ENCODE measurements at places on chromosomes 11 and 22. TPM values are rescaled to one million over a fixed set of nuclear protein-coding genes. Genes with fewer than 3 reads are reported as not detected.

DNA sequence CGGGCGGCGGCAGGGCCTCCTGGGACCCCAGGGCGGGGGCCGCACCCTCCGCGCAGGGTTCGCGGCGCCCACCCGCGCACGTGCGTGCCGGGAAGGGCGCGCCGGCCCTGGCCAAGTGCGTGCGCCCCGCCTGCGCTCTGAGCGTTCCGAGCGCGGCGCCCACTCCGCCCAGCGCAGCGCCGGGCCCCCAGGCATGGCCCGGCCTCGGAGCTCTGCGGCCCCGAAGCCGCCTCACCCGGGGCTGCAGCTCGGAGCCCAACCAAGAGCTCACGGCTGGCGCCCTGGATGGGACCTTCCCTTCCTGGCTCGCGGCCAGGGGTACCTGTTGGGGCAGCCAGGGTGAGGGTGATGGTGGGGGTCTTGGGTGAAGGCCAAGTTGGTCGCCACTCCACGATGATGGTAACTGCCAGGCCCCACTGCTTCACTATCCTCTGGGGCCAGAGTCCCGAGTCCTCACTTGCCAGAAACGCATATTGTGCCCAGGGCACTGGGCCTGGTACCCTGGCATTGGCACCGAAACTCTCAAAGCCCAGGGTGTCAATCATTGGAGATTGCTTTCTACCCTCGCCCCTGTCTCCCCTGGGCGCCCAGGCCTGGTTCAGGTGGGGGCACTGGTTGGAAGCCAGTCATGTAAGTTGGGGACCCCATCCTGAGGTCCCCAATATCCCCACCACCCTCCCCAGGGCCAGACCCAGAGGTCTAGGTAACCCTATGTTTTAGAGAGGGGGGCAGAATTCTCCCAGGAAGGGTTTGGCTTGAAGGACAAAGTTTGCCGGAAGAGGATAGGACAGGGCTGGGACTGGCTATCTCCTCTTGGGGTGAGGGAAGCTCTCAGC lies 882 bp downstream of the ANO1 start:
- no peak overlapping the region for H3K27ac ChIP-seq
- H3K4me3 ChIP-seq, result peak overlapping the region; percentile 19

GGT5 gene
- 66.5 TPM for total RNA-seq

DNA sequence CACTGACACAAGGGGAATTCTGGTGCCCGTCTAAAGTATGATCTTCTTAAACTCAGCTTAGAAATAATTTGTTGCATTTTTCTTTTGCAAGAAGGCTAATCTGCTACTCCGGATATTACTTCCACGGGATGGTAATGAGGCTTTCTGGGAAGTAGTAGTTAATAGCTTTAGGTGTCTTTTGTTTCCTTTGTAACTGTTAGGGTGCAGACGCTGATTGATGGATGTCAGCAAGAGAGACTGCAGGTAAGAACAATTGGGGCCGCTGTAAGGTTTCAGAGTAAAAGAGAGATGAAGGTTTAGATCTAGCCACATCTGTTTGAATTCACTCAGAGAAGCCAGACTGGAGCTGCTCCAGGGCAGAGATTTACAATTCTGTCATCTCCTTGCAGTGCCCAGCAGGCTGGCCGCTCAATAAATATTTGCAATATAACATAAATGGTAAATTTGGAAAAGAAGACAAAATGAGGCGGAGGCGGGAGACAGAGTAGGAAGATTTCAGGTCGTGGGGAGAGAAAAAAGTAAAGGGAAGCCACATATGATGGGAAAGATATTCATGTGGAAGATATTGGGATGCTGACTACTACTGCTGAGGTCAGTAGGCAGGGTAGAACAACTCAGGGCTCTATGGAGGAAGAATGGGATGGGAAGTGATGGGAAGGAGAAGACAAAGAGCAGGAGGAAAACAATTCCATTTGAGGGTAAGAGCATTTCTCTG lies 320.5 kb downstream of the AASDHPPT start:
- no peaks in the 10 kb centered on the region for H3K36me3 ChIP-seq
- H3K4me3 ChIP-seq, result no peak overlapping the region
- no peak for DNase-seq
- no peaks in the 10 kb centered on the region for H3K27me3 ChIP-seq
- no peaks in the 10 kb centered on the region for H3K4me1 ChIP-seq
- no peak overlapping the region for H3K27ac ChIP-seq

DNA sequence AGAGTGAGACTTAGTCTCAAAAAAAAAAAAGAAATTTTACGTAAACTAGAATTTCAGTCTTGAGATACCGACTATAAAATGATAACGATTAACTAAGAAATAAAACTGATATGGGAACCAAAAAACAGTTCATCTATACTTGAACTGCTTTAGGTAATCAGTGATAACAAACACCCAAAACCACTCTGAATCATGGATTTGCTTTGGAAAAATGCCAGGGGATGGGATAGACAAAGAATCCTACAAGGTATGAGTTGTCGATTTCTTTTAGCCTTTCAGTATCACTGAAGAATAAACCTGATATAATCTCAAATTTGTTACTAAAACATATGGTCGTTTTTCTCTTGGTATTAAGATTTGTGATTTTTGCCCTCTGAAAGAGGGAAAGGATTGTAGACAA lies 13.7 kb downstream of the CSTF3 start:
- DNase-seq, result no peak
- H3K27me3 ChIP-seq, result no peaks in the 10 kb centered on the region
- no peak overlapping the region for H3K27ac ChIP-seq
- H3K4me3 ChIP-seq, result no peak overlapping the region
- H3K36me3 ChIP-seq, result peaks cover 2% of the 10 kb centered on the region

GRCh38 chr11:6194065-6194581 lies 4.9 kb upstream of the OR52W1 start:
- no peak overlapping the region for H3K27ac ChIP-seq
- H3K4me3 ChIP-seq, result no peak overlapping the region
- H3K4me1 ChIP-seq, result no peaks in the 10 kb centered on the region
- no peaks in the 10 kb centered on the region for H3K27me3 ChIP-seq

DNA sequence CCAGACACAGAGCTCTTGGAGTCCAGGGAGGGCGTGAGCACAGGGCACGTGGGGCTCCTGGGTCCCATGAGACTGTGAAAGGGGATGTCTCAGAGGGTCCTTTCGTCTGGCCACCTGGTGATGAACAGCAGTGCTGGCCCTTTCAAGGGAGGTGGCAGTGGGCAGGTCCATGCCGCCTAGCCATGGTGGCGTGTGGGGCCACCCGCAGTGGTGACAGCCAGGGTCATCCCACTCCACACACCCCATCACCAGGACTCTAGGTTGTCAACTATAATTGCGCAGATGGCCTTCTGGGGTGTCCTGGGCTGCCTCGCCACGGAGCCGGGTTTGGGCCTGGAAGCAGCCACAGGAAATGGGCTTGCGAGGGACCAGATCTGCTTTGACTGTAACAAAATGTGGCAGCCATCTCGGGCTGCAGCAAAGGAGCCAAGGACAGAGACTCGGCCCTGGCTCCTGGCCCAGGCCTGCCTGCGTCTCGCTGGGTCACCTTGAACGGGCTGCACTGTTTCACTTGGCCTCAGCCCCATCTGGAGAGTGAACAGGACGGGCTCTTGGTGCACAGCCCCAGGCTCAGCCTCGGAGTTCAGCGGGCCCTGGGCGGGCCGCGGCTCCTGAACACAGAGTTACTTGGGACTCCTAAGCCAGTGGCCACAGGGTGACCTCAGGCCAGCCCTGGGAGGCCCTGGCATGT lies 1350.5 kb downstream of the BRD1 start:
- no peak overlapping the region for H3K4me3 ChIP-seq
- no peak overlapping the region for H3K27ac ChIP-seq
- DNase-seq, result peak; percentile 37

DNA sequence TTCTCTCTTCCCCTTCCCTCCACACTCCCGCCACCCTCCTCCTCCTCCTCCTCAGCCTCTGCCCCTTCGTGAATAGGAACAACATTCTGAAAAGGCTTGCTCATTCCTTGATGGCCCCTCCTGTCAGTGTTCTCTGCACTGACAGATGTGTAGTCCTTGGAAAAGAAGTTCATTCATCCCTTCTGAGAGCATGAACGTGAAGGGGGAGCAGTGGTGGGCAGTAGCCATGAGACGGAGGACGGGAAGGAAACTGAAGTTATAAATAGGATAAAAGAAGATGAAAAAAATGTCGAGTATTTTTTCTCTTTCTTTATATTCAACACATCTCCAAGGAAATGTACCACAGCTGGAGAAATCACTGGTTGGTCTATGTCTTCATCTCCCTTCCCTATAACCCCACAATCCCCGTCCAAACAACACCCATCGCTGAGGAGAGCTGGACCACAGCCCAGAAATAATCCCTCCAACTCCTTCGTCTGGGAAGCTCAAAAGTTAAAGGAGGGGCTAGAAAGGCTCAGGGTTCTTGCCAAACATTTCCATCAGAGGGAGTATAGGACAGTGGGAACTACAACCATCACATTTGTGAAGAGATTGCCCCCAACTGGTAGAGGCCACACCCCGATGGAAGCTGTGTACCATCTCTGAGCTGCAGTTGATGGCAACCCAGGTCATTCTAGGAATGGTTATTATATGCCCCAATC lies 33.5 kb downstream of the ETS1 start:
- no peaks in the 10 kb centered on the region for H3K36me3 ChIP-seq
- no peaks in the 10 kb centered on the region for H3K27me3 ChIP-seq
- no peak overlapping the region for H3K27ac ChIP-seq
- no peak for DNase-seq

DNA sequence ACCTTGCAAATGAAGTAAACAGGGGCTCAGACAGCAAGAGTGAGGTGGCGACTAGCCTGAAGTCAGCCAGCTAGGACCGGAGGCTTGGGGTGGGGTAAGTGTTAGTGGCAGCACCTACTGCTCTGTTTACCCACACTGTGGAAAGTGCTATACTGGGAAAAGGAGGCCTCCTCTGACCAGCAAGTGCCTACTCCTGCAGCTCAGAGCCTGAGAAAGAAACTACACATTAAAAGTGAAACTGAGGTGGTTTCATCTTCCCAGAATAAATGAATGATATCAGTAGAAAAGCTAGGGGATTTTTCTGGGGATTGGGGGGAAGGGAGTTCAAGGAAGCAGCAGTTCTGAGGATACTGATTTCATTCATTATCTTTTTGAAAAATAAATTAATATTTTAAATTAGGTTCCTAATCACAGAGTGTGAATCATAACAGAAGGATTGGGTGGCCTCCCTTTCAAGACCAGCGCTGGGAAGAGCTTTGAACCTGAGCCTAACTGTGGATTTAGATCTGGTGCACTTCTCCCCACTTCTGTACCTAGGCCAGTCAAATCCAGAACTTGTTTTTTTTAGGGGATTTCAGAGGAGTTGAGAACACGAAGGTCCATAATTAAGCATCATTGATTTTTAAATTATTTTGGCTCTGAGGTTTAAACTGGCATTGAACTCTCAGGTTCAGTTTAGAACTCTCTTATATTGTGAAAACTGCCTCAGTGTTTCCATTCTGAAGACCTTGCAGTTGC lies 48.1 kb upstream of the GRAMD1B start:
- H3K36me3 ChIP-seq, result no peaks in the 10 kb centered on the region
- H3K27ac ChIP-seq, result no peak overlapping the region
- no peaks in the 10 kb centered on the region for H3K27me3 ChIP-seq
- DNase-seq, result no peak
- H3K4me3 ChIP-seq, result no peak overlapping the region
- no peaks in the 10 kb centered on the region for H3K4me1 ChIP-seq

DNA sequence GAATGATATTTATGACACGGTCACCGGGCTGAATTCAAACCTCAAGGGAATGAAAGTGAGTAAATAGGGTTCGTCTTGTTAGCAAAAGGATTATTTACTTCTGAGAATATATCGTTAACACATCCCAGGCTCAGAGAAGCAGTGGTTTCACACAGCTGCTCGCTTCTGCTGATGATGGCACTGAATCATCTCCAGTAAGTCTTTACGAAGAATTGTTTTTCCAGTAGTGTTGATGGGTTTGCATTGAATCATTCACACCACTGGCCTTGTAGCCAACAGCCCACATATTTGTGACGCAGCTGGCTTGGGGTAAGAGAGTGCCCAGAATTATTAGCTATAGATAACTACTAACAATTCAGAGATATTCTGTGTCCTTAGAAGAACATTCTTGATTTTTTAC lies 236.3 kb downstream of the CADM1 start:
- H3K27ac ChIP-seq, result no peak overlapping the region
- DNase-seq, result no peak
- H3K4me3 ChIP-seq, result no peak overlapping the region
- H3K27me3 ChIP-seq, result no peaks in the 10 kb centered on the region
- no peaks in the 10 kb centered on the region for H3K36me3 ChIP-seq

- DNase-seq, result no peak
- no peak overlapping the region for H3K27ac ChIP-seq
- H3K27me3 ChIP-seq, result no peaks in the 10 kb centered on the region
- no peak overlapping the region for H3K4me3 ChIP-seq
Observed at GRCh38 chr22:41305646-41306045, 4.3 kb downstream of the ZC3H7B start.

DNA sequence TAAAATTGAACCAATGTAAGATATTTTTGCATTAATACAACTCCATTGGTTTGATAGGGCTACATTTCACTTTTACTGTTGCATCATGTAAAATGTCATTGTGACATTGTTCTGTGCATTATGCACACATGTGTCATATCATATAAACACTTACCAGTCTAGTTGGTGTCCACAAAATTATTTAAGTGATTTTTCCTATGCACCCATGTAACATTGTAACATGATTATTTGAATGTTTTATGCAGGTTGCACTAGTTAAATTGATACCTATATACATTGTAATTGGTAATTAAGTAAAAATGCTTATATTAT lies 9.6 kb upstream of the BIRC3 start:
- H3K4me1 ChIP-seq, result peaks cover 22% of the 10 kb centered on the region
- H3K36me3 ChIP-seq, result no peaks in the 10 kb centered on the region
- H3K4me3 ChIP-seq, result no peak overlapping the region
- no peak overlapping the region for H3K27ac ChIP-seq

GRCh38 chr11:86497310-86497709 lies 122.6 kb downstream of the CCDC81 start:
- H3K4me1 ChIP-seq, result no peaks in the 10 kb centered on the region
- H3K27ac ChIP-seq, result no peak overlapping the region
- no peak for DNase-seq
- no peaks in the 10 kb centered on the region for H3K27me3 ChIP-seq
- no peaks in the 10 kb centered on the region for H3K36me3 ChIP-seq

Measured in upper lobe of right lung (tissue), 1 donor.